ENCODE measurements at places on chromosomes 5 and 9.

DNA sequence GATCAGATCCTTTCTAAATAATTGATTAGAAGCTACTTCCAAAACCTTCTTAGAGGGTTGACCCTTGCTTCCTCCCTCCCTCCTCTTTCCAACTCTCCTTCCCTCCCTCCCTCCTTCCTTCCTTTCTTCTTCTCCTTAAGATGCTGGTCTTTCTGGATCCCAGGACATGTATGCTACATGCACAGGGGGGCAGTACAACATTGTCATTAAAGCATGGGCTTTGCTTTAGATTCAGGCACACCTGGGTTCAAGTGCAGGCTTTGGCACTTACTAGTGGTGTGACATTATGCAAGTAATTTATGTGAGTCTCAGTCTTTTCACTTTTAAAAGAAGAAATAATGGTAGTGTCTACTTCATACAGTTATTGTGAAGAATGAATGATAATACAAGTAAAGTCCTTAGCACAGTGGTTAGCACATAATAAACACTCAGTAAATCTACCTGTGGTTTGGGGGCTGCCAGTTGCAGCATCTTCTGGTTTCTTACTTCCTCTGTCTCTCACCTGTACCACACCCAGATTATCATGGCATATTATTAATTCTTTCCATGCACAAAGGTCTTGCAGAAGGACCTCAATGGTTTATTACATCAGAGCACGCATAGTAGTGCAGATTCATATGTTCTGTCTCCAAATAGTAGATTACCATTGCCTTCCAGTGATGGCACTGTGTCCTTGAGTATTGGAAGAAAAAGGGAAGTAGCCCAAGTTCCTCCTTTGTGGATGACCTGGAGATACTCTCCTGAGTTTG lies 154.1 kb downstream of the ARHGAP26 start:
- no peak for DNase-seq

GRCh38 chr9:91972711-91973110 lies 22.7 kb upstream of the ROR2 start:
- no peak for DNase-seq

- DNase-seq, result no peak
Observed at GRCh38 chr5:79966448-79966847, 24.6 kb downstream of the MTX3 start.

DNA sequence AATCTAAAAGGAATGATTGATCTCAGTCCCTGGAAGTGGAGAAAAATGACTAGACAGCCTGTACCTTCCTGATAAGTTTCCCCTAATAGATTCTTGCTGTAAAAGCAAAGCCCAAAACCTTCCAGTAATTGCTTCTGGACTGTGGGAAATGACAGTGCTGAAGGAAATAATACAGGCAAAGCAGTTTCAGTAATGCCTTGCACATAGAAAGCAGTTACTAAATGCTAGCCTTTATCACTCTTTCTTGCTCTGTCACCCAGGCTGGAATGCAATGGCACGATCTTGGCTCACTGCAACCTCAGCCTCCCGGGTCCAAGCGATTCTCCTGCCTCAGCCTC lies 50.3 kb downstream of the MAP1B start:
- DNase-seq, result no peak

GRCh38 chr9:84397822-84398221 lies 57.3 kb upstream of the SLC28A3 start:
- DNase-seq, result no peak

GRCh38 chr5:95733107-95733665 lies 2.0 kb downstream of the RHOBTB3 start:
- no peak for DNase-seq

DNA sequence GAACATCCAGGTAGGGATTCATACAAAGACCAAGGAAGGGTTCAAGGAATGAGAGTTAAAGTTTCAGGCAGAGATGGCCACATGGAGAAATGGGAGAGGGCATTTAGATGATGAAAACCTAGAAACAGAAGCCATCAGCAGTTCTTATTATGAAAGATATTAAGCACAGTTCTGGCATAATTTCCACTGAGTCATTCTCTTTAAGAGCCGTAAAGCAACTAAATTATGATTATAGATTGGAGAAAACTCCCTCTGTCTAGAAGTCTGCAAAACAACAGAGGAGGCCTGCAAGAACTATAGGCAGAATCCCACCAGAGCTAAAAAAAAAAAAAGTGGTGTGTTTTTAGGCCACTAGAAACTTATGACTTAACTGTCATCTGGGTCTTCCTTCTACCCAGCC lies 157.1 kb upstream of the MPDZ start:
- DNase-seq, result no peak

DNA sequence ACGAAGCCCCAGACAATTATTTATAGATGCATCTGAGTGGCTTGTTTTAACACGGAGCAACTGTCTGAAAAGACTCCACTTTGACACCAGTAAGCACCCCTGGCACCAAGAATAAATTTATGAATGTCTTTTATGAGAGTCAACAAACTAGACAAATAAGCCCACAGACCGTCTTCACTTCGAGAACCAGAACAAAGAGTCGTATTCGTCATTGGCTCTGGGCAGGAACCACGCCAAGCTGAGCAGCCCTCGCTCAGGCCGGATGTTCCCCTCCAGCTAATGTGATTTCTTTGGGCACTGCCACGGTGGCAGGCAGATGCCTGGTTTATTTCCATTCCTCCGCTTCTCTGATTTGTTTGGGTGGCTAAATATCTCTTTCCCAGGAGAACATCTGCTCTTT lies 91.9 kb upstream of the STC2 start:
- no peak for DNase-seq

DNA sequence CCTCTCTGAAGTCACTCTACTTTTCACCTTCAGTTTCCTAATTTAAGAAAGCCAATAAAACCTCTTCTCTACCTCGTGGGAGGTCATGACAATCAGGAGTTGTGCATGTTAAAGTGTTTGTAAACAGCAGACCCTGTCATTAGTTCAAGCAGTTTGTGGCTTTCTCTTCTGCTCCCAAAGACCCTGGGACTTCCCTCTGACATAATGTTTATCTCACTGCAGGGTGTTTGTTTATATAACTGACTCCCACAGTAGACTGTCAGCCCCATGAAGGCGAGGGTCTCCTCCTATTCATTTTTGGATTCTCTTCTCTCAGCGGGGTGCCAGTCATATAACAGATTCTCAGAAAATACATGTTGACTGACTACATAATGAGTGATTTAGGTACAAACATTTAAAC lies 360.0 kb upstream of the ZNF462 start:
- no peak for DNase-seq

- peak; percentile 28 for DNase-seq
Observed at GRCh38 chr9:124040935-124041816, 29.6 kb downstream of the LHX2 start.

- no peak for DNase-seq
Observed at GRCh38 chr5:101418713-101419118, 515.6 kb upstream of the ST8SIA4 start.

- peak; percentile 70 for DNase-seq
Observed at GRCh38 chr5:135565725-135566421, 12.9 kb downstream of the CXCL14 start.
